ENCODE measurements at places on chromosomes 7 and 10.
A peak's percentile ranks its signal among the peaks of the same experiment; 100 is the strongest.

GRCh38 chr10:112363696-112364688 lies 9.9 kb upstream of the ACSL5 start:
- no peak for DNase-seq
- H3K4me1 ChIP-seq, result peaks cover 41% of the 10 kb centered on the region
- no peak overlapping the region for H3K4me3 ChIP-seq
- no peaks in the 10 kb centered on the region for H3K27me3 ChIP-seq
- H3K36me3 ChIP-seq, result no peaks in the 10 kb centered on the region

DNA sequence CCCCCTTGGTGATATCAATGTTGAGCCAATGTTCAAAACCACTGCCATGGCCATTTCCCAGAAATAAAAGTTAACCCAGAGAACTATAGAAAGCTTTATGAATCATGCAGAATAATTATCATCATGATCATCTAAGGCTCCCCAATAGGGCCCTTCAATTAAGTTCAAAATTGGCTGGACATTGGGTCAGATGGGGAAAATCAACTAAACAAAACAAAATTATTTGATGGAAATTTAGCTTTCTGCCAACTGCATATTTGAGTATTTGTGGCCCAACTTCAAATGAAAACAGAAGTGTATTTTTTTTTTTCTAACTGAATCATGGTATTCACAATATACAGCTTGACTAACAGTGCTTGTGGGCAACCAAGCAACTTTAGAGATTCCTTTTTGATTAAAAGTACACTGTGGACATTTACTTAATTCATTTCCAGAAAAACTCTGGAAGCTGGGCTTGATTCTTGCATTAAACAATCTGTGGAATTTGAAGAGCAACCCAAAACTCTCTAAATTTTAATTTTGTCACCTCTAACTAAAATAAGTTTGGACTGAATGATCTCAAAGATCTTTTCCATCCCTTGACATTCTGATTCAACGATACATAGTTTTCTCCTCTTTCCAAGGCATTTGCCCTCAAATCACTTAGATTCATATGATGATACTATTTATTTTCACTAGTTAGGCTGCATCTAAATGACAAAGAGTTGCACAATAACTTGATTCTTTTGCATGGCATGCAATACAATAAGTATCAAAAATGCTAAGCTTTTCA lies 203.2 kb downstream of the AHR start:
- no peak overlapping the region for H3K27ac ChIP-seq
- DNase-seq, result no peak
- no peaks in the 10 kb centered on the region for H3K36me3 ChIP-seq

DNA sequence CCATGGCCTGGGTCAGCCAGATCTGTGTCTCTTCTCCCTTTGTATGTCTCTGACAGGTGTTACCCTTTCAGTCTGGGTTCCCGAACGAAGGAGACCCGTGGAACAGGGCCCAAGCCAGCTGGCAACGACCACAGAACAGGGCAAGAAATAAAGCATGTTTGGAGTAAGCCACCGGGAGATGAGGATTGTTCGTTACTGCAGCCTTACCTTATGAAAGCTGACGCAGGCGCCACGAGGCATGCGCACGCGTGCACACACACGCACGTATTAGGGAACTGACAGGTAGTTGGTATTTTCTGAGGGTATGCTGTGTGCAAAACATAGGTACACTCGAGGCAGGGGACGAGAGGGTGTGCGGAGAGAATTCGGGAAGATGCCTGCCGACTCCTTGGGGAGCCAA lies 46.4 kb upstream of the ENO4 start:
- no peaks in the 10 kb centered on the region for H3K4me1 ChIP-seq
- no peak for DNase-seq
- no peaks in the 10 kb centered on the region for H3K27me3 ChIP-seq
- no peak overlapping the region for H3K4me3 ChIP-seq

- no peaks in the 10 kb centered on the region for H3K27me3 ChIP-seq
- no peak overlapping the region for H3K4me3 ChIP-seq
- H3K27ac ChIP-seq, result peak overlapping the region; percentile 55
- H3K36me3 ChIP-seq, result no peaks in the 10 kb centered on the region
Observed at GRCh38 chr10:89795840-89796239, 94.5 kb downstream of the KIF20B start.

GRCh38 chr7:24138343-24138742 lies 145.6 kb upstream of the NPY start:
- H3K4me1 ChIP-seq, result no peaks in the 10 kb centered on the region
- DNase-seq, result no peak
- no peak overlapping the region for H3K4me3 ChIP-seq

GRCh38 chr10:118742782-118743181 lies 12.0 kb downstream of the CACUL1 start:
- no peak overlapping the region for H3K27ac ChIP-seq
- DNase-seq, result no peak
- H3K36me3 ChIP-seq, result no peaks in the 10 kb centered on the region
- no peak overlapping the region for H3K4me3 ChIP-seq

- H3K27me3 ChIP-seq, result 0 out of 2 replicates have a peak, but pooled peaks cover 4% of the 10 kb centered on the region
- peaks cover 12% of the 10 kb centered on the region for H3K4me1 ChIP-seq
- H3K27ac ChIP-seq, result peak within 1 kb of the TSS; percentile 64
- H3K4me3 ChIP-seq, result peak within 1 kb of the TSS; percentile 81
Observed at GRCh38 chr10:689452-690371, at the start of gene DIP2C. TSS of gene DIP2C (minus strand) at chr10:689668. CDS start at chr10:689578, 90 bp downstream.

DNA sequence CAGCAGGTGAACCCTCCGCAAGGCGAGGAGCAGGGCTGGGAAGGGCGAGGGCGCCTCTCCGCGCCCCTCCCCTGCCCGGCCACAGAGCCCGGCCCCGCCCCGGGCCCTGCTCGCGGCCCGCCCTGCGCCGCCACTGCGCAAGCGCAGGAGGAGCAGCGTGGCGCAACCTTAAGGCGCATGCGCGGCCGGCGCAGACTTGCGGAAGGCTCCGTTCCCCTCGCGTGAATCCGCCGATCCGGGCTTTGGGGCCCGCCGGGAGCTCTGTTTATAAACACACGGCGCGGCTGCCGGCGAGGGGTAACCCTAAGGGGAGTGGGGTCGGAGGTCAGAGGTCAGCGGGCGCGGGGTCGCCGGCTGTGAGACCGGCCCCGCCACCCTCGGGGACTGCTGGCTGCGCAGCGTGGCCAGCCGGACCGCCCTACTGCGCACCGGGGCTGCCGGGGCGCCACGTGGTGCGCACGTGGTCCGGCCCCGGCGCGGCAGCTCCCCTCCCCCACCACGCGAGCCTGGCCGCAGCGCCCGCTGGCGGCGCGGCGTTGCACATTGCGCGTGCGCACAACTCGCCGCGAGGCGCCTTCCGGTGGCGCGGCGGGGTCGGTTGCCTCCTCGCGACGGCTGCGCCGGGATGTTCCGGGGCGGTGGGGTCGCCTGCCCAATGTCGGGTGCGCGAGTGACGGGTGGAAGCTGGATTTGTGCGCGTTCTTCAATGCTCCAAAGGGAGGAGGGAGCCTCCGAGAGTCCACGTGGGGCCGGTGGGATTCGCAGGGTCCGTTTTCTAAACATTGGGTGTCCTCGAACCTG lies 40.2 kb upstream of the FOXK1 start:
- peaks cover 5% of the 10 kb centered on the region for H3K4me1 ChIP-seq
- no peaks in the 10 kb centered on the region for H3K36me3 ChIP-seq
- DNase-seq, result peak; percentile 83
- H3K27me3 ChIP-seq, result no peaks in the 10 kb centered on the region
- peak overlapping the region; percentile 90 for H3K27ac ChIP-seq

- H3K36me3 ChIP-seq, result no peaks in the 10 kb centered on the region
- no peak for DNase-seq
- H3K27me3 ChIP-seq, result no peaks in the 10 kb centered on the region
- no peak overlapping the region for H3K4me3 ChIP-seq
Observed at GRCh38 chr7:22116451-22117030, 170.8 kb upstream of the CDCA7L start.

- H3K4me3 ChIP-seq, result no peak overlapping the region
- no peak overlapping the region for H3K27ac ChIP-seq
- DNase-seq, result no peak
- H3K4me1 ChIP-seq, result no peaks in the 10 kb centered on the region
- H3K27me3 ChIP-seq, result peaks cover 25% of the 10 kb centered on the region
- H3K36me3 ChIP-seq, result no peaks in the 10 kb centered on the region
Observed at GRCh38 chr10:116271593-116272439, 1.2 kb downstream of the GFRA1 start.

DNA sequence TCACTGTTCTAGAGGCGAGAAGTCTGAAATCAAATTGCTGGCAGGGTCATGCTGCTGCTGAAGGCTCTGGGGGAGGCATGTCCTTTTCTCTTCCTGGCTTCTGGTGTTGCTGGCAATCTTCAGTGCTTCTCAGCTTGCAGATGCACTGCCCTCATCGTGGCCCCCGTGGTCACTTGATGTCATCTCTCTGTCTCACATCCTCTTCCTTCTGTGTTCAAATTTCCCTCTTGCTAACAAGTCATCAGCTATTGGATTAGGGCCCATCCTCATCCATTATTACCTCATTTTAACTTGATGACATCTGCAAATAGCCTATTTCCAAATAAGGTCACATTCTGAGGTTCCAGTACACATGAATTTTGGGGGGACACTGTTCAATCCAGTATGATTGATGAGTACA lies 36.6 kb upstream of the SRGN start:
- no peaks in the 10 kb centered on the region for H3K27me3 ChIP-seq
- no peaks in the 10 kb centered on the region for H3K36me3 ChIP-seq
- H3K27ac ChIP-seq, result no peak overlapping the region
- H3K4me3 ChIP-seq, result no peak overlapping the region
- no peaks in the 10 kb centered on the region for H3K4me1 ChIP-seq

DNA sequence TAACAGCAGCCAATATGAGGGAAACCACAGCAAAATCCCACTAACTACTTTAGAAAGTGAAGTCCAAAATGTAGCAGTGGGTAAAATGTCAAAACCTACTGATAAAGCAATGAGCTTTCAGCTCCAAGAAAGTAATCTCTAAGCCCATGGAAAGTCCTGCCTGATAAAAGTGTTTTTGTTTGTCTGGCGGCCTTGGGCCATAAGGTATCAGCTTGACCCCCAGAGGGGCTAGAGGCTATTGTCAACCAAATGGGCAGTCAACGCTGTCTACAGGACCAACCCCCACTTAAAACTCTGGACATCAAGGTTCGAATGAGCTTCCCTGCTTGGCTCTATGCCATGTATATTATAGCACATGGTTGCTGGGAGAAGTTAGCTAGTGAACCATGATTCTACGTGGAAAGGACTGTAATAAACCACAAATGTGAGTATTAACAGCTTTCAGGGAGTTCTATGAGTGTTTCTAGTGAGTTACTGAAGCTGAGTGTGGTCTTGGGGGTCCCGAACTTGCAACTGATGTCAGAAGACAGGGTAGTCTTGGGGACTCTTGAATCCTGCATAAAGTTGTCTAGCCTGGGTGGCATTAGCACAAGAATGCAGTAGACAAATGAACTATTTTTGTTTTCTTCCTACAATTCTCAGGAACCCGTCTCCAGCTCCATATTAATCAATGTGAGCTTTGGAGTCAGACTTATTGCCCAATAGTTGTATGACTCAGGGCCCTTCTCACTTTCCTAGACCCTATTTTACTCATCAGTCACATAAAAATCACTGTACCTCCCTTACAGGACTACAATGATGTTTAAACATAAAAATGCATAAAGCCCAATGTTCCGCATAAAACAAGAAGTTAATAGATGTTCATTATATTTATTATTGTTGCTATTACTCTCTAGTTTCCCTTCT lies 164.9 kb downstream of the DGKI start:
- H3K4me1 ChIP-seq, result no peaks in the 10 kb centered on the region
- peaks cover 20% of the 10 kb centered on the region for H3K27me3 ChIP-seq
- H3K36me3 ChIP-seq, result no peaks in the 10 kb centered on the region
- H3K4me3 ChIP-seq, result no peak overlapping the region
- no peak overlapping the region for H3K27ac ChIP-seq

- H3K27me3 ChIP-seq, result no peaks in the 10 kb centered on the region
- H3K27ac ChIP-seq, result peak overlapping the region; percentile 91
- H3K4me3 ChIP-seq, result peak overlapping the region; percentile 64
- peaks cover 8% of the 10 kb centered on the region for H3K36me3 ChIP-seq
- peak; percentile 75 for DNase-seq
- H3K4me1 ChIP-seq, result peaks cover 83% of the 10 kb centered on the region
Observed at GRCh38 chr7:130961128-130961601, 227.2 kb upstream of the KLF14 start.

DNA sequence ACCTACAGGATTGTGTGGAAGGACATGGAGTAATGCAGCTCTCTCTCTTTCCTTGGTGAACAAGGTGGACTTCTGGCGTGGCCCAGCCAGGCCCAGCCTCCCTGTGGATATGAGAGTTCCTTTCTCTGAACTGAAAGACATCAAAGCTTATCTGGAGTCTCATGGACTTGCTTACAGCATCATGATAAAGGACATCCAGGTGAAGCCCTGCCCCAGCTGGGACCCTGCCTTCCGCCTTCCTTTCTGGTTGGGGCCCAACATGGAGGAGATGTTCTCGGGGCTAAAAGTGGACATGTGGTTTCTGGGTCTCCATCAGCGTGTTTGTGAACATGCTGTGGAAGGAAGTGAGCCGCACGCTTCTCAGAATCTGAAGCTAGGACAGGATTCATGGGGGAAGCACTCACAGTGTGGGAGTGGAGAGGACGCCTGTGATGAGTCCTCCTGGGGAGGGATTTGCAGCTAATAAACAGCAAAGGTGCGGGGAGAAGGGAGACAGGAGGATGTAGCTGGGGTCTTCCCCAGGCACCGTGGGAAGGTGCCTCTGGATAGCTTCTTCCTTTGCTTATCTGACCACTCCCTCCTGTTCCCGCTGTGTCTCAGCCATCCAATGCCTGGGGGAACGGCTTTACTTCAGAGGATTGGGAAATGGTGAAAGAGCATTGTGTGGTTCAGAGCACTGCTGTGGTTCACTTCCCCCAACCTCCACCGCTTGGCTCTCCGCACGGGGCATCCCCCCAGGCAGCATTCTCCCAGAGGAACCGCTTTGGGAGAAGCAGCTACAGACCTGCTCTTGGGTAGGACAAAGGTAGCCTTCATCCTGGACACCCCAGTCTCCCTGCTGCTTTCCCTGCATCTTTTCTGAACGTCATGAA lies 5.5 kb downstream of the CPA5 start:
- no peaks in the 10 kb centered on the region for H3K27me3 ChIP-seq
- no peak overlapping the region for H3K27ac ChIP-seq
- DNase-seq, result no peak

GRCh38 chr10:5559642-5560141 lies 34.9 kb downstream of the CALML3 start:
- H3K27ac ChIP-seq, result no peak overlapping the region
- no peaks in the 10 kb centered on the region for H3K4me1 ChIP-seq
- no peaks in the 10 kb centered on the region for H3K36me3 ChIP-seq
- no peak overlapping the region for H3K4me3 ChIP-seq
- DNase-seq, result no peak

DNA sequence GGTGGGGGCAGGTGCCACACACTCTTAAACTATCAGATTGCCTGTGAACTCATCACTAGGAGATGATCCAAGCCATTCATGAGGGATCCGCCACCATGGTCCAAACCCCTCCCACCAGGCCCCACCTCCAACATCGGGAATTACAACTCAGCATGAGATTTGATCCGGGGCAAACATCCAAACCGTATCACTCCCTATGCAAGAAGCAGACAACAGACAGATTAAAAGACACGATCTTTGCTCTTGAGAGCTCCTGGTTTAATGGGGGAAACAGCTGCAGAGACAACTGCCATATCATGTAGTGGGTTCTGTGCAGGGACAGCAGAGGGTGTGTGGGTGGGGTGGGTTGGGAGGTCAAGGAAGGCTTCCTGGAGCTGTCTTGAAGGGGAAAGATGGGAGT lies 123.6 kb downstream of the EMX2 start:
- H3K4me3 ChIP-seq, result no peak overlapping the region
- no peak for DNase-seq
- H3K36me3 ChIP-seq, result no peaks in the 10 kb centered on the region
- H3K4me1 ChIP-seq, result no peaks in the 10 kb centered on the region

Data from HCT116 (cell line).